Vagina (tissue), 2 donors: ENCODE measurements at places on chromosomes 2 and 18. TPM values are rescaled to one million over a fixed set of nuclear protein-coding genes. Genes with fewer than 3 reads are reported as not detected.

- DNase-seq: peak; percentile 69
Measured at GRCh38 chr2:98909317-98910211, 26.5 kb downstream of the CRACDL start.

DNA sequence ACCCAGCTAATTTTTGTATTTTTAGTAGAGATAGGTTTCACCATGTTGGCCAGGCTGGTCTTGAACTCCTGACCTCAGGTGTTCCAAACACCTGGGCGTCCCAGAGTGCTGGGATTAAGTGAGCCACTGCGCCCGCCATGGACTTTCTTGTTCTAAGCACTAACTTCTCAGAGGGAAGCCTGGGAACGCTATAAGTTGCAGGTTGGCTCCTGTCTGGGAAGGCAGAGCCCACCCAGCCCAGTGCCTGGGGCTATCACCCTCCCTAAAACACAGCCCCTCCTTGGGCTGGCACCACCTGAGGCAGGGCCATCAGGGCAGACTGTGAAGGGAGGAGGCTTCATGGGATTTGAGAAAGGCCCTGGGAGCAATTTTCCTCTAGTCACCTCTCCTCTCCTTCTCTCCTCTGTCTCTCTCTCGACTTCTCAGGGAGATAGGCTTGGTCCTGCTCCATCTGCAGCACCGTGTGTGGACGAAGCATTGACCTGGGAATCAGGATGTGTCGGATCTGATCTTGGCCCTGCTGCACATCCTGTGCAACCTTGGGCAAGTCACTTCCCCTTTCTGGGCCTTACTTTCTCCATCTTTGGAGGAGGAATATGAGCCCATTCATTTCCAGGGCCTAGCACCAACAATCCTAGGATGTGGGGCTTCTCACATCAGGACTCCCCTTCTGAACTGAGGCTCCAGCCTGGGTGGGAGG, 10.9 kb downstream of the PSD4 start:
- DNase-seq: no peak

DNA sequence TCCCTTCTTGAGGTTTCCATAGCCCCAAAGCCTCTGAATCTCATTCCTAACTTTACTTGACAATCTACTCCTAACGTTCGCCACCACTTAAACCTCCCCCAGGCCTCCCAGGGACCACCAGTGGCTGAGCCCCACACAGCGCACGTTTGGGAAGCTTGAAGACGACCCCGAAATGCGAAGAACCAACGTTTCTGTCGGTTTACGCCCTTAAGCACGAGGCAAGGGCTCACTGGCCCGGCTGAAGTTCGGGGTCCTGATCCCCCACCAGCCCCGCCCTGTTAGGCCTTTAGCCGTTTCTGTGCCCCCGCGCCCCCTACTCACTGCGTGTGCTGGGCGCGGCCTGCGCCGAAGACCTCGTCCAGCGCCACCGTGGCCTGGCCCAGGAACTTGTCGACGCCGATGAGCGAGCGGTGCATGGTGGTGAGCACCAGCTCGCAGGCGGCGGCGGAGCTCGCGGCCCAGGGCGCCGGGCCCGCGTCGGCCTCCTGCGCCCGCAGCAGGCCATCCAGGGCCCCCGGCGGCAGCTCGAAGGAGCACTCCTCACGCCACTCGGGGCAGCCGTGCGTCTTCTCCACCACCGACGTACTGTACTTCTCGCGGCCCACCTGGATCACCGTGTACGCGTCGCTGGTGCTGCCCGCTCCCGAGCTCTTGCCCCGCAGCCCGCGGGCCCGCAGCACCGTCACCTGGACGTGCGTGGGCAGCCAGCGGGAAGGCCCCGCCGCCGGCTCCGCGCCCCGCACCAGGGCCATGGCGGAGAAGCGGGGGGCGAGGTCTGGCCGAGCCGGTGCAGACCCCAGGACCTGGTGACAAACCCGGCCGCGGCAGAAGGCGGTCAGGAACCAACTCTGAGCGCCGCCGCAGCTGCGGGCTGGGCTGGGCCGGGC, 479 bp downstream of the RAB11FIP5 start:
- DNase-seq: no peak

GRCh38 chr2:18402831-18403230, 157.6 kb downstream of the RDH14 start:
- DNase-seq: no peak

- no peak for DNase-seq
Measured at GRCh38 chr2:118846953-118847761, at the start of gene EN1. TSS of gene EN1 (minus strand) at chr2:118847648. CDS start at chr2:118847167, 481 bp downstream.

DNA sequence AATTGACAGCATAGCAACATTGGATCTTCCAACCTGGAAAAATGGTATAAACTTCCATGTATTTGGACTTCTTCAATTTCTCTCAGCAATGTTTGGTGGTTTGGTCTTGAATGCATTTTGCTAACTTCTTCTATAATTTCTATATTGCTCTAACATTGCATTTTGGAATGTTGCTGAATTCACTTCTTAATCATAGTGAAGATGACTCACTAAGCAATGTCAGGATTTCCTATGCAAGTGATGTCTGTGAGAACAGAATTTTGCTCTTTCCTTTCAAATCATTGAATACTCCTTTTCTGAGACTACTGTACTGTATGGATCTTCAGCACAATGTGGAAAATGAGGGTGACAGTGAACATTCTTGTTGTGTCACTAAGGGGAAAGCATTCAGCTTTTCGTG, 28.9 kb upstream of the CDH19 start:
- no peak for DNase-seq

- no peak for DNase-seq
Measured at GRCh38 chr2:234714711-234715110, 217.8 kb upstream of the ARL4C start.

GRCh38 chr2:206343816-206344215, 69.4 kb downstream of the ZDBF2 start:
- no peak for DNase-seq

DNA sequence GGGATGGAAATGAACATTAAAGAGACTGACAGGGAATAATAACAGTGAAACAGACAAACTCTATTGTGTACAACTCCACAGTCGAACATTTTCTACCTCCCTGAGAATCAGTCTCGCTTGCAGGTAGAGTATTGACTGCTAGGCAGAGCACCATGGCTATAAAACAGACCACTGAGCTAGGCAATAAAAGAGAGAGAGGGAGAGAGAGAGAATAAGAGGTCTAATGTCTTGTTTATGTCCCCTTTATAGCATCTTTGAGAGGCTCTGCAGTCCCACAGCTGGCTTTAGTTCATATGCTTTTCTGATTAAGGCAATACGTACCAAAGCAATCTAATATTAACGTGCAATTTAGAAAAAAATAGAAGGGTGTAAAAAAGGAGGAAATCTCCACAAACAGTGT, 652.6 kb downstream of the NRXN1 start:
- no peak for DNase-seq

DNA sequence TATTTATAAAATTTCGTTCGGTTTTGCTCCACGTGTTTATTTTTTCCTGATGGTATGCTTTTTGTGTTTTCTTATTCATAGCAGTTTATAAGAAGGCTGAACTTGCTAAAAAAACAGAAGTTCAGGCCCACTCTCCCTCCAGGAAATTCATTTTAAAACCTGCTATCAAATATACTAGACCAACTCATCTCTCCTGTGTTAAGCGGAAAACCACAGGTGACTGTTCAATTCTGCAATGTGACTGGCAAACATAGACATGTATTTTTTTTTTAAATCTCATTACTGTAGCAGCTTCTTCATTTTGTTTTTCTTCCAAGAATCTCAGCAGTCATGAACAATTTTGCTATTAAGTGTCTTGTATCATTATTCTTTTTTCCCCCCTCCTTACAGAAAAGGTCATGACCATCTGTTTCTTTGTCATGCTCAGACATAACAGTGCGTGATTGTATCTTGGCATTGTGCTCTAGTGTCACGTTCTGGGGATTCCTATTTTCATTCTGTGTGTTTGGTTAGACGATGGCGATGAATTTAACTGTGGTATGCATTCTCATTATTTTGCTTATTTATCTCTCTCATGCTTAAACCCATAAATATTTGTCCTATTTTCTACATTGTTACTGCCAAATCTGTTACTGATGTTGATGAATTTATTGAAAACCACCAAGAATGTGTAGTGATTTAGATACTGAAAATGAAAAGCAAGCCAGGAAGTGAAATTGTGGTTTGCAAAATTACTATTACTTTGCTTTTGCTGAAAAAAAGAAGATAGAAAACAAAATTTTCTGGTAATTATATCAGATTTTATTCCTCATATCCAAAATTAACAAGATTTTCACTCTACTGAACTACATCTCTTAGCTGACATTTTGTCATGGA, 74.6 kb upstream of the UNC80 start:
- DNase-seq: no peak

DNA sequence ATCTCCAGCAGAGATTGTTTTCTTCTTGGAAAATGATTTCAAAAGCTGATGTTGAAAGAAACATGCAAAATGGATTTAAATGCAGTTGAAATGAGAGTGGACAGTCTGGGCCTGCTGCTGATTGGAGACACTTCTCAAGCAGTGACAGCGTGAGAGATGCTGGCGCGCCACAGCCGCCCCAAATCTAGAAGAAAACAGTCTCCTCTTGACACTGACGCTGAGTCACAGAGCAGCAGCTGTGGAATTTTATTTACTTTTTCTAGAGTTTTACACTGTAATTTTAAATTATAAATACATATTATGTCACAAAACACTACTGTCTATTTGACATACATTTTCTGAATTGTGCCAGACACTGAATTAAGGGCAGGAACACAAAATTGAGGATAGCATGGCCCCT, 121.8 kb upstream of the TMEM200C start:
- DNase-seq: no peak

- DNase-seq: no peak
Measured at GRCh38 chr2:47031909-47032668, 116.5 kb upstream of the MCFD2 start.

DNA sequence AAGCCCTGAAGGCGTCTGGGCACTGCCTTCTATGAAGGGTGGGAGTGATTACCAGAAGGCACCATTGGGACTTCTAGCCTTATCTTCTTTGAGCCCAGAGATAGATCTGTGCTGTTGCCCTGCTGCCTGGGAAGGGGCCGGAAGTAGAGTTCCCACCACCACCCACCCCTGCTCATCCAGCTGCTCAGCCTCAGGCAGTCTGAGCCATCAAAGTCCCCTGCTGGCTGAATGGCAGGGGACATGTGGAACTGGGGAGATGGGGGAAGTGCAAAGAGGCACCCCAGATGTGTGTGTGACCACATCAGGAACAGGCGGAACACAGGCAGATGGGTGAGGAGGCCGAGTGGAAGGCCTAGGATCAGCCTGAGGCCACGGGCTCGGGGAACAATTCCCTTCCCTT, 3.3 kb upstream of the WNT10A start:
- no peak for DNase-seq

GRCh38 chr2:141957321-141957720, 173.5 kb downstream of the LRP1B start:
- DNase-seq: no peak

DNA sequence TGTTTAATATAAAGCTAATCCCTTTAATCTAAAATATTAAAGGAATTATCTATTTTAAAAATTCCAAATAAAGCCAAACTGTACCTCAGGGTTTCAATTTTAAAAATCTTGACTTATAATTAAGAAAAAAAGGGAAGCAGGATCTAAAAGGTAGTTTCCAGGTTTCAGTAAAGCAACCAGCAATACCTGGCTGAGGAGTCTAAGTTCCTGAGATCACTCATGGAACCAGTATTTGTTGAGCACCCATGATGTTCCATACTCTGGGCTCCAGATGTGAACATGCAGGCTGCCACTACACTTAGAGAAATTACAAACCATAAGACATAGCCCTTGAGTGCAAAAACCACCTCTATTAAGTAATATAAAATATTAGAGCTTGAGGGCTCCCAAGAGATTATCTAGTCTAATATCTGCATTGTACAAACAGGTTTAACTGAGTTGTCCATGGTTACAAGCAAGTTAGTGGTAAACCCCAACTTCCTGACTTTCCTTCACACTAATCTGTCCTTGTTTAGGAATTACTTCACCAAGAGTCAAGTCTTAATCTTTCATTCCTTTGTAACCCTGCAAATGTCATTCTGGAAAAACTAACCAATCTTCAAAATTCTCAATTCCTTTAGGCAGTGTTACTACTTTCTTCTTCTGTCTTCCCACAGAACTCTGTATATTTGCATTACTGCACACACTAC, 49.2 kb downstream of the CLASP1 start:
- DNase-seq: no peak

DNA sequence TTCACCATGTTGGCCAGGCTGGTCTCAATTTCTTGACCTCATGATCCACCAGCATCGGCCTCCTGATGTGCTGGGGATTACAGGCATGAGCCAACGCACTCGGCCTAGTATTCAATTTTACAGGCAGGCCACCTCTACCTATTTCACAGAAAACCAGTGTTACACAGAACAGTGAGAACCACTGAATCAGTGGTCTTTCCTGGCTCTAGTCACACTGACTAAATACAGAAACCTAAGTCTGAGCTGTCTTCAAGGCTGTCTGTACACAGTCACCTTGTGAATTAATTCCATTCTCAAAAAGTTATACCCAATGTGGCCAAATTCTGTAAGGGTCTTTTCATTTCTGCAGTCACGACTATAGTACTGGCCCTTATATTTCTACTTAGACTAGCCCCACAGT, 3.5 kb downstream of the RNF149 start:
- no peak for DNase-seq

The TUBA4B gene
- not detected for total RNA-seq

The CGREF1 gene
- total RNA-seq: 2.2 TPM

The BIN1 gene
- total RNA-seq: 60.9 TPM

The CHRNA1 gene
- total RNA-seq: not detected

The NTSR2 gene
- not detected for total RNA-seq

The KCNF1 gene
- total RNA-seq: not detected

The SFT2D3 gene
- total RNA-seq: 3.7 TPM

The NLRC4 gene
- 0.74 TPM for total RNA-seq
